ENCODE measurements at places on chromosomes 3 and 15.

- DNase-seq = no peak
Measured at GRCh38 chr3:141371882-141372281, 3.6 kb downstream of the ZBTB38 start.

DNA sequence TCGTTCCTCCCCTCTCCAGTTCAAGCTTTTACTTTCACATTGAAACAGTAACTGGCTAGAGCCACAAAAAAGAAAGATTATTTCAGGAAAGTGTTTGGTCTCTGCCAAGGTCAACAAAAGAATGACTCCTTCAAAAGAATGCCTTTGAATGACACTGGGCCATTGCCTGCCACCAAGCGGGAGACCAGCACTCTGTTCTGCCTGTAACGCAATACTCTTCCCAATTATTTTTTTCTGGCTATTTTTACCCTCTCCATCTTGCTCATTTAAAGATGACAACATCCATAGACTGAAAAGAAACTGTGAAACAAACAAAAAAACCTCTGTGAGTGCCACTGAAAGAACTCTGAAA, 37.3 kb downstream of the EHHADH start:
- peak; percentile 19 for DNase-seq

- DNase-seq = no peak
Measured at GRCh38 chr15:75170711-75171341, 30.9 kb upstream of the C15orf39 start.

GRCh38 chr15:59688423-59688781, 718 bp downstream of the BNIP2 start:
- no peak for DNase-seq

DNA sequence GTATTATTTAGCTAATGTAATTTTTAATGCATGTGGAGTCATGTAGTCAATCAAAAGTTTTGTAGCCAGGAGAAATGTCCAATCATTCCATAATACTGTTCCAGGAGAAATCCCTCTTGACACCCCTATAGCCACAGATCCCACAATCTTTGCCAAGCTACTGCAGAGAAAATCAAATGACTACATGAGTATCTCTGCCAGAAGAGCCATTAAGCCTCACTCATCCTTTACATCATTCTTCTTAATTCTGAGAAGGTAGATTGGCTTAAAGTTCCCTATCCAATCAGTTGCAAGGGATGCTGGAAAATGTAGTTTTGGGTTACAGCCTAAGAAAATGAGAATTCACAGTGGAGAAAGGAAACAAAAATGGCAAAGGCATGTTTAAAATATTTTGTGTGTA, 502.1 kb downstream of the ZBBX start:
- DNase-seq = no peak

DNA sequence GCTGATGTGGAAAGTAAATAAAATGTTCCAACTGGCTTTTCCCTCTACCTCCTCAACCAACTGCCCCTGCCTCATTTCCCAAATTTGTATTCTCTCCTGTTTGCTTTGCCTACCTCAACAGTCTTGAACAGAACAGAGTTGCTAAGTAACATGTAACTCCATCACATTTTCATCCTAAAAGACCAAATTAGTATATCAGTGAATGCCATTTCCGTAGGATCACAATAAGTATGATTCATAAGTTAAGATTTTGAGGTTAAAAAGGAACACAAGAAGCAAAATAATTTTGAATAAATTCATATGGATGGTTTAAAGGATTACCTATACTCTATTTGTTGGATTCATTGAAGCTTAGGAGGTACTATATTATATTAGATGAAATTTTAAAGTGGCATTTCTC, 154.9 kb downstream of the ECT2 start:
- no peak for DNase-seq

DNA sequence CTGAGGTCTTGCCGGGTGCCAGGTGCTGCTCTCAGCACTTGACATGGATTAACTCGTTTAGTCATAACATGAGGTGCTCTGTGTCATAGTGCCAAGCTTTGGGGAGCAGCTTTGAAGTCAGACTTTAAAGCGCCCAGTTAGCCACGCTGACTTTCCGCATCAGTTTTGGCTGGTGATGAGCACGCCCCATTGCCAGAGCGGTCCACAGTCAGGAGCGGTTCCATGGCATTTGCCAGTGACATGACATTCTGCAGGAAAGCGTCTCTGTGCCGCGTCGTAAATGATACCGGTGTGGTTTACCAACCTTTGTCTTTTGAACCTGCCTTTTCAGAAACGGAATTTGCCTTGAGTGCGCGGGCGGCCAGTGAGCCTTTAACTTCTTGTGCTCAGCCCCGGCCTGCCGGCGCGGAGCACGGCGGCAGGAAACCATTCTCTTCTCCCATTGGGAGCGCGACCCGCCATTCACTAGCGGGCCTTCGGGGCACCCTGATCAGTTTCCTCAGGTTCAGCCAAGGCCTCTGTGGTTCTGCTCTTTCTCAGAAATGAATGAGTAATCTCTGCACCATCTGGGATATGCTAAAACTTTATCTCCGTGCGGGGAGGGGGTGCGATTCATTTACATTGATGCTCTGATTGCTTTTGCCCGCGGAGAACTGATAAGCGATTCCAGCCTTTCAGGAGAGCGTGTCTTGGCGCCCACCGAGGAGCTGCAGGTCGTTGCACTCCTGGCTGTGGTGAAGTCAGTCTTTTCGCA, 1.7 kb upstream of the SLC2A2 start:
- DNase-seq = peak; percentile 79

DNA sequence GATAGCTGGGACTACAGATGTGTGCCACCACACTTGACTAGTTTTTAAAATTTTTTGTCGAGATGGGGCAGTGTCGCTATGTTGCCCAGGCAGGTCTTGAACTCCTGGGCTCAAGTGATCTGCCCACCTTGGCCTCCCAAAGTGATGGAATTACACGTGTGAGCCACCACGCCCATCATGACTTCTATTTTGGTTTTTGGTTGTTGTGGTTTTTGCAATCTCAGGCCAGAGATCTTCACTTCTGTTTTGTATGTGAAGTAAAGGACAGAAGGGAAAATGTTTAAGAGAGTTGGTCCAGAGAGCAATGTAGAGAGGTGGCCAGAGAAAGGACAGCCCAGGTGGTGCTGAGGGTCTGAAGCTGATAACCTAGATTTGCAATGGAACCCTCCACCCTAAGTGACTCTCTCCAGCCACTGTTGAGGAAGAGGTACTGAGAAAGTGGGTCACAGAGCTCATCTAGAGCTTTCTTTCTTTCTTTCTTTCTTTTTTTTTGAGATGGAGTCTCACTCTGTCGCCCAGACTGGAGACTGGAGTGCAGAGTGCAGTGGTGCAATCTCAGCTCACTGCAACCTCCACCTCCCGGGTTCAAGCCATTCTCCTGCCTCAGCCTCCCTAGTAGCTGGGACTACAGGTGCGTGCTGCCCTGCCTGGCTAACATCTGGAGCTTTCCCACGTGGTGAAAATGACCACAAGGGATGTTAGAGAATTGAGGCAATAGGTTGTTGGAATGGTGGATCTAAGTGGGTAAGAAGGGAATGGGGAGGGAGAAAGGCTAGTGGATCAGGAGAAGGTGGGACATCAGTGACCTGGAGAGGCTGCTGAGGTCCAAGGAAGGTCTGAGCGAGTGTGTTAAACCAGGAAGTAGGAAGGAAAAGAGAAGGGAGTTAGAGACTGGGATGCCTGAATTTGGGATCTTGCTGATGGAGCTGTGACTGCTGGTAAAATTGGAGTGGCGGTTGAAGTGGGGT, 22.4 kb upstream of the SEMA4B start:
- DNase-seq = no peak

DNA sequence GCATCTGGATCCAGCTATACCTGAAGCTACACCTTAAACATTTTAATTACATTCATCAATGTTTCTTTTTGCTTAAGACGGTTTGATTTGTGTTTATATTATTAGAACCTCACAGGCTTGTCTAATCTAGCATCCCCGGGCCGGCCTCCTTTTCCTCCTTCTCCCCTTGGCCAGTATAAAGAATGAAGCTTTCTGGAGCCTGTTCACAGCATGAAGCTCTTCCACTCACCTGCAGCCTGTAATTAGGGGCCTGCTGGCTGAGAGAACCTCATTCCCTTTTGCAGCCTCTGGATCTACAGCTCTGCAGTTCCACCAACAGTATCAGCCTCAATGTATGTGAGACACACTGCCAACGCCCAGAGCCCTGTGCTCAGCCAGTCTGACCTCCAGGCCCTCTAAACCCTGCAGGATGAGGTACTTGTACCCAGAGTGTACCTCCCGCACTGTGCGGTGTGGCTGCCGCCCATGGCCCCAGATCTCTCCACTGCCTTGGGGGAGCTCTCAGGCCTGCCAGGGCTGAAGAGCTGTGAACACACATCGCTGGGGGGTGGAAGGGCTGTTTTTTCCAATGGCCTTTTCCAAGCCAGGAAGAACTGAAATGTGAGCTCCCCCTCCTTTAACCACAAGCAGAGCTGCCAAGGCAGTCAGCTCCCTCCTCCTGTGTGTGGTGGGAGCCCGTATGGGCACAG, 114.7 kb upstream of the ALDH1A3 start:
- peak; percentile 22 for DNase-seq

GRCh38 chr15:60784483-60785254, 305.7 kb upstream of the ICE2 start:
- no peak for DNase-seq

- peak; percentile 92 for DNase-seq
Measured at GRCh38 chr3:106088304-106088703, 219.5 kb upstream of the CBLB start.

- DNase-seq = no peak
Measured at GRCh38 chr15:28873585-28874190, 12.1 kb upstream of the APBA2 start.

DNA sequence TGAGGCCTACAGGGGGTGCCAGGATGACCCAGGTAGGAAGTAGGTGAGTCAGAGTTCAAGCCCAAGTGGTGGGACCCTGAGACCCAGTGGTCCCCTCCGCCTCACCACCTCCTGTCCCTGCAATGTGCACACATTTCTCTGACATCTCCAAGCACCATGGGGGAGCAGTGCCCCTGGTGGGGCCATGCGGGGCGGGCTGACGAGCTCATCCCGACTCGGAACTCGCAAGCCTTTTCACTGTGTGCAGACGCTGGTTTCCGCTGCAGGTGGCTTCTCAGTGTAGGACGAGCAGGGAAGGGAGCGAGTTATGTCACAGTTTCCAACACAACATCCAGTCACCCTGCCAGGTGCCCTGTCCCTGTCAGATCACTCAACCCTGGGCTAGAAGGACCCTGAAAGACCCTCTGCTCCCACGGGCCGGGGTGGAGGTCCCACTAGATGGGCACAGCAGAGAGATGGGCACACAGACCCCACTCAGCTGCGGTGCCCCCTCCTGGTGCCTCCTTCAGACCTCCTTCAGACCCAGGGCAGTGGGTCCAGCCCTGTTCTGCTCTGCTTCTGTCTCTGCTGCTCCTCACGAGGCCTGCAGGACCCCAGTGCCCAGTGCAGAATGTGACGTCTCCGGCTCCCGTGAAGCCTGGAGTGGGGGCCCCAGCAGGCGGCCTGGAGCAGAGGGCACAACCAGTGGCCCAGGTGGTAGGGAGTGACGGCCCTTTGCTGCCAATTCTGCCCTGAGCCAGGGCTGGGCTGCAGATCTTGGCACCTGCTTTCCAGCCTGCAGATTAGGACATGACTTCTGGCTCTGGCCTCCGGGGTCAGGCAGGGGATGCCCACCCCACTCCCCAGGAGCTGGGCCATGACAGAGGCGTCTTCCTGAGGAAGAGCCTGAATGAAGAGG, 102.0 kb upstream of the RPL32 start:
- no peak for DNase-seq

DNA sequence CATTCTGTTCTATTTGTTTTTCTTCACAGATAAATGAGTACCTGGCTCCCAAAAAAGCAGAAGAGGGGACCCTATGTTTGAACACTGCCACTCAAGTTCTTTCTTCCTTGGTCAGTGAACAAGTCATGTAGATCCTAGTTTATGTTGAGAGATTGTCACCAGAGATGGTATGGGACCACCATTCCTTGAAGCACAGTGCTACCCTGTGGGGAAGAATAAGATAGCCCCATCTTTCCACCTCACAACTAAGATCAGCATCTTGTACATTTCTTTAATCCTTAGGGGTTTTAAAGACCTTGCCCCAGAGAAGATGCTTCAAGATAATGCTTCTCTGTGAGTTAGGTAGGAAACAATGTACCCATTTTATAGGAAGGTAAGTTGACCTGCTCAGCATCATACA, 233.5 kb upstream of the WNT5A start:
- DNase-seq = no peak

DNA sequence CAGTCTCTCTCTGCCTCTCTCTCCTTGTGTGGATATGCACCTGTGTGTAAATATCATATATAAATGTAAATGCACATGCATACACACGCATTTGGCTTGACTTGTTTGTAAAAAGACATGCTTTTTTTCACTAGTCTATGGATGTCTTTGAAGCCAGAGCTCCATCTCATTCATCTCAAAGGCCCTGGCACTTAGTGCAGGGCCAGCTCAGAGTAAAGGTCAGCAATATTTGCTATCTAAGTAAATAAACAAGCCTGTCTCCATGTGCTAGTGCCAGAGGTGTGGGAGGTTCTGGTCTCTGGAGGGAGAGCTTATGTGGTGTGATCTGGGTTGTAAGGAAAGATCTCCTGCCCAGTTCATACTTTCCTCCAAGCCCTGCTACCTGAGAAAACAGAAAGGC, 5.6 kb downstream of the CLSTN2 start:
- no peak for DNase-seq

GRCh38 chr15:50542887-50543210, 3.6 kb downstream of the USP50 start:
- DNase-seq = peak; percentile 45

DNA sequence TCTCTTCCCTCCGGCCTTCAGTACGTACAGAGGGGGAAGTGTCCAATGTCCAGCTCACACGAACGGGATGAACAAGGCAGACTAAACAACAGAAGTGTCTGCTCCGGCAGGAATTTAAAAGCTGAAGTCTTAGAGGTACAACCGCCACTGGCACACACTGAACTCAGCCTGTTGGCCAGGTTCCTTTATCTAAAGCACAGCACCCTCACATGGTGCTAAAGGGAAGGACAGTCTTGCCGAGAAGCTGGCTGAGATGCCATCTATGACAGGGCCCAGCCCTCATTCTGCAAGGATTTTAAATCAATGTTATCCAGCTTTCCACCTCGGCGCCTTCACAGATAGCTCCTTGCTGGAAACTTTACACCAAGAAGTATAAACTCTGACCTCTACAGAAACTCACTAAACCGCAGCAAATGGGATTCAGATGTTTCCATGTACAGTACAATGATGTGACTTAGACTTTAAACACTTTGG, 2.8 kb downstream of the ADAMTS17 start:
- DNase-seq = peak; percentile 89
